ENCODE measurements at places on chromosomes 12 and 14.

- DNase-seq: no peak
Observed at GRCh38 chr12:96401076-96401871, 1.0 kb upstream of the CDK17 start.

DNA sequence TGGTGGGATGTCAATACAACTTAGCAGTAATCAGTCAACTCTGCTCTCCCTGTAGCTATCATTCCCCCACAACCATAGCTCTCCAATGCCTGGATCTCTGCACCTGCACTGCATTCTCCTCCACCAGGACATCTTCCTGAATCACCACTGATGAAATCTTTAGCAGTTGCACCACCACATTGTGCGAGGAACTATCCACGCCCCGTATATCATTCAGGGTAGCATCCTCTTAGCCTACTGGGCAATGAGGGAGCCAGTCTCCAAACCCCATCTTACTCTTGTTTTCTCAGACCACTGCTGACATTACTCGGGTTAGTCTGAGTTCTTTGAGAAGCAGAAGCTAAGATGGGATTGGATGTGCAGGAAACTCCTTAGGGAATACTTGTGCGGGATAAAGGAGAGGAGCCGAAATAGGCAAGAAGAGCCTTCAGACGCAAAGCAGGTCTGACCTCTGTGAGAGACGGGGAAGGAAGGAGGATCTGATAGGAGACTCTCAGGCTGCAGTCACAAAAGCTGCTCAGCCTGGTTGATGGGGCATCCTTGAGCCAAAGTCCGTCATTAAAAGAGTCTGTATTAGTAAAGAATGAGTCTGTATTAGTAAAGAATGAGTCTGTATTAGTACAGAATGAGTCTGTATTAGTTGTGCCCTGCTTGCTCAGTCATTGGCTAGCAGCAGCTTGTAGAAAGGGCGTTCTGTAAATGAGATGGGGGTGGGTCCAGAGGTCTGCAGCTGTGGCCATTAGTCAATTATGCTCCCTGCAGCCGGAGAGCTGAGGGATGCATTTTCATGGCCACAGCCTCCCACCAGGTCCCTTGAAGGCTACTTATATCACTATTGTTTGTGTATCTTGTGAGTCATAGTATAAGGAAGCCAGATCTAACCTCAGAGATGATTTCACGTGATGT, 49.6 kb upstream of the RASSF3 start:
- DNase-seq: no peak

- DNase-seq: no peak
Observed at GRCh38 chr12:31250179-31250578, 75.8 kb downstream of the SINHCAF start.

DNA sequence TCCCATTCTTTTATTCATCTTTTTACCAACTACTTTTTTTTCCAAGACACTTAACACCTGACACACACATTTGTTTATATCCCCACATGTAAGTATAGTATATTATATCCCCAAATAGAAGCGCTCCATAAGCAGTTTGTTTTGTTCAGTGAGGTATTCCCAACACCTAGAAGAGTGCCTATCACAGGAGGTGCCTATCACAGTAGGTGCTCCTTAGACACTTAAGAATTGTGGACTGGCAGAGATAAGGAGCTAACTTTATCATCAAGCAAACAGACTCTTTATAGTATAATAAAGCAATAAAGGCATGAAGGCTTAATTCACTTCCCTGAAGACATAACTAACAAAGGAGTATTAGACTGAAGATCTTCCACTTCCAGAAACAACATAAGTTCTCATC, 29.1 kb downstream of the OSBPL8 start:
- DNase-seq: no peak

GRCh38 chr12:76645934-76646333, 86.4 kb upstream of the OSBPL8 start:
- DNase-seq: no peak

GRCh38 chr12:26789731-26790644, 43.0 kb downstream of the ITPR2 start:
- no peak for DNase-seq

Measured in NCI-H1092 (cell line).